AG09309 (cell line): ENCODE measurements at places on chromosomes 11 and 22.

DNA sequence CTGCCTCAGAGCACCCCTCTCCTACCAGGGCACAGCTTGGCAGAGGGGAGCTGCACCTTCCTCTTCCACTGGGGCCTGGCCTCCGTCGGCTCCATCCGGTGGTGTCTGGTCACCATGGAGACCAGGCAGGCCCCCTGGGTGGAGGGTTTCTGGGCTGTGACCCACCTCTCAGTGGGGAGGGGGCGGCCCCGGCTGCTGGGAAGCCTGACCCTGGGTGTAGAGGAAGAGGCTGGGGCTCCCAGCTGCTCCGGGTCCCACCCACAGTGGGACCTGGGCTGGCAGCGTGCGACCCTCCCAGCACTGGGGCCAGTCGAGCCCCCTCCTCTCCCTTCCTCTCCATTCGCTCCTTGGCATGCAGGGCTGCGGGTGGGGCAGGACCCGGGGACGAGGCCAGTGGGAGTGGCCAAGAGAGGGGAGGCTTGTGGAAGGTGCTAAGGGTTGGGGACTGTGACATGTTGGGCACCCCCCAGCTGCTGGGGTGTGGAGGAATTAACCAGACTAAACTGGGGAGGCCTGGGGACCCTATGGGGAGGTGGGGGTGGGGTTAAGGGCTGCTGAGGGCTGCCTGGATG lies 46.8 kb downstream of the BRSK2 start:
- DNase-seq: no peak

GRCh38 chr11:79287952-79288351 lies 152.9 kb downstream of the TENM4 start:
- DNase-seq: no peak

DNA sequence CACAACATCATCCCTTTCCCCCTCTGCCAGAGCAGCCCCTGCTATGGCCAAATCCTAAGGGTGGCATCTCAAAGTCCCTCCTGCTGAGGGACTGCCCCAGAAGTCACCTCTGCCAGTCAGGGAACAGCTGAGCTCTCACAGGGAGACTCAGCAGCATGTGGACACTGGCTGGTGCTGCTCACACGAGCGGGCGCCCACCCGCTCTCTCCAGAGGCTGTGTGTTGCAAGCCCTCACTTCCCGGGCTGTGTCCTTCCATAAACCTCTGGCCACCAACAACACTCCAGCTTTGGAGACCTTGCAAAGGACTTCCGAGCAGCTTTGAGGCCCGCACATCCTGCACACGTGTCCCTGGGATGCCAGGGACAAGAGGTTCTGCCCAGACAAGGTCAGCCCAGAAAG lies 2.8 kb downstream of the IGSF9B start:
- DNase-seq: no peak

- no peak for DNase-seq
Measured at GRCh38 chr11:58133309-58134076, 8.2 kb upstream of the OR9I1 start.

DNA sequence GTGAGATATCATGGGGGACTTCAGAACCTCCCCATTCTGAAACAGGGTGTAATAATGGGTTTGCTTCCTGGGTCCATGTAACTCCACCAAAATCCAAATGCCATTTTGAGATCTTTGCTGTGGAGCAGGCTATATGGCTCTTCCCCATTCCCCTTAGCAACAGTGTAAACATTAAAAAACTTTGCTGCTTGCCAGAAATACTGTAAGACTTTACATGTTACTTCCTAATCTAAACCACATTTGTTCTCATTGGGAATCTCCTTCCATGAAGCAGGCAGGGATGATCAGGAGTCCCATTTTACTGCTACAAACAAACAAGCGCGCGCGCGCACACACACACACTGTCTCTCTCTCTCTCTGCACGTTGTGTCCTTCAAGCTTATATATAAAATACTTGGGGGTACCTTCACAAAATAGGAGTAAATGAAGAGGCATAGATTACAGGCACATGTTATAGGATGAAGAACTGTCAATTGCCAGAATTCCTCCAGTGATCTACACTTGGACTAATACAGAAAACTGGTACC lies 86.5 kb downstream of the ANO3 start:
- DNase-seq: no peak

GRCh38 chr22:25482091-25482760 lies 82.2 kb upstream of the GRK3 start:
- DNase-seq: no peak

DNA sequence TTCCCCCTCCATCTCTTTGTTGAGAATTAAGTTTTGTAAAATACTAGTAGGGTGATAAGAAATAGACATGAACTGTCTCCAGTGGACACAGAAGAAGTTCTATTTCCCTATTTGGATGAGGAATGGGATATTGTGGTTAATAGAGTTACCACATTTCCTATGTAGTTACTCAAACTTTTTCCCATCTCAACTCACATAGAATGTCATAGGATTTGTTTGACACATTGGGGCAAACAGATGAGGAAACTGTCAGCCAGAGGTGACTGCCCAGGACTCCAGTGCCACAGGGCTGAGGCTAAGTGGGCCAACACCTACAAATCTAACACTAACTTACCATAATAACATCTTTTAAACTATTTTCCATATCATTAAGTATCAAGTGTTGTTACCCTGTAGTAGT lies 58.3 kb downstream of the CCDC83 start:
- no peak for DNase-seq

DNA sequence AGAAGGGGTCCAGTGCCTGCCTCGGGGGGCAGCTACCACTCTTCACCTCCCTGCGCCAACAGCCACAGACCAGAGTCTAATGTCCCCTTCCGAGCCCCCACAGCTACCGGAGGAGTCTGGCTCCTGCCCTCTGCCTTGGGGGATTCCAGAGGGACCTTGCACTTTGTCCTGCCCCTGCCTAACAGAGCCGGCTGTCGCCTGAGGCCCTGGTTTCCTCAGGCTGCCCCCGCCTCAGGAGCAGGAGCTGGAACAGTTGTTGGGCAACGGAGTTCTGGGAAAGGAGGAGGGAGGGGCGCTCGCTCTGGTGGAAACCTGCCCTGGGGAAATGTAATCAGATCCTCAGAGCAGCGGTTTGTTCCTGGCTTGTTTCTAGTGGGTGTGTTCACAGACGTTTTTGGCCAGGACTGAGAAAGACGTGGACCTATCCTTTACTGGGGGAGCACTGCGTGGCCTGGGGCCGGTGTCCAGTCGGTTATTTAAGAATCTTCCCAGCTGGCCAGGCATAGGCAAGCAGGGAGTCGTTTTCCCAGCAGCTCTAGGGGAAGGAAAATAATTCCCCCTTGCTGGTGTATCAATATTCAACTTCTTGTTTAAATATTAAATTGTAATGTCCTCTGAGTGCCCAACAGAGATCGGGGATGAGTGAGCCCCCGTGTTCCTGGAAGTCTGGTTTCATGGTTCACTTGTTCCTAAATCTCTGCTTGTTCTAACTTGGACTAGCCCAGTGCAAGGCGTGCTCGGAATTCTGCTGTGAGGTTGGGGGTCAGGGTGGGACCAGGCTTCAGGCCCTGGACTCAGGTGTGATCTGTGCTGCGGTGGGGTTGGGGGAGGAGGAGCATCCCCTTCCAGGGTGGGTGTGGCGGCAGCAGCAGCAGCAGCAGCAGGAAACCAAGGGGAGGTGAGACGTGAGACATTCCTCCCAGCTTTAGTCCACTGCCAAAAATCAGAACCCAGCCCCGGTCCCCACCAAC lies 32.1 kb downstream of the A4GALT start:
- peak; percentile 89 for DNase-seq

DNA sequence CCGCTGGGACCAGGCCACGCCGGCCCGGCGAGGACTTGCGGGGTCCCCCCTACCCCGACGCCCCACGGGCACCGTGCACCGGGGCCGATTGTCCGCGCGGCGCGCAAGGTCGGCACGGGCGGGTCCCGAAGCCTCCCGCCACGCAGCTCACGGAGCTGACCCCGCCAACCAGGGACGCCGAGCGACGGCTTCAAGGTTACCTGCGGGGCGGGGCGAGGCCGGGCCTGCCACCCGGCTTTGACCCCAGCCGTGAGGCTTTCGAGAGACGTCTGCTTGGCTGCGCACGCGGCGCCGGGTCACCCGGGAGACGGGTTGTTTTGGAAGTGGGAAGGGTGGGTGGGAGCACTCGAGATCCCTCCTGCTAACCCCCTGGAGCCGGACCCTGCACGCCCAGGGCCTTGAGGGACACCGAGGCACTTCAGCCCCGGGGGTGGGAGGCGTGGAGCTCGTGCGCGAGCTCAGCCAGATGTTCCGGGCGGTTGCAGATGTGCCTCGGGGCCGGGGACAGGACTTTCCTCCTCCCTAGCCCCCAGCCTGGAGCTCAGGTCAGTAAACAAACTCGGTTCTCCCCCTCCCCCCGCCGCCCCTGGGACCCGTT lies 3.2 kb upstream of the WNT11 start:
- no peak for DNase-seq

GRCh38 chr22:34490886-34491285 lies 570.6 kb upstream of the LARGE1 start:
- DNase-seq: no peak

DNA sequence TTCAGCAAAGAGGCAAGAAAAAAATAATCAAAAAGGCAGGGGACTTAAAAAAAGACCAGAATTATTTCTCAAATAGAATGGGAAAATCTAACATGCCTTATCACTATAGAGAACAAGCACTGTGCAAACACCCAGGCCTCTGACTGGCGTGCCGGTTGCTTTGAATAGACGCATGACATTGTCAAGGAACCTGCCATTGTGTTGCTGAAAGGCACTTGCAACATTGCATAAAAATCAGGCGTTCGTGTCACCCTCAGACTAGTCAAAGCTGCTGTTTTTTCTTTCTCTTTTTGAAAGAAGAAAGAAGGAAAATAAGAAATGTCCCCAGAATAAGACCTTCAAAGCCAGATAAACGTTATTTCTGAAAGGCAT lies 549.3 kb upstream of the CADM1 start:
- no peak for DNase-seq

- no peak for DNase-seq
Measured at GRCh38 chr22:20573833-20574615, 66.6 kb downstream of the MED15 start.

DNA sequence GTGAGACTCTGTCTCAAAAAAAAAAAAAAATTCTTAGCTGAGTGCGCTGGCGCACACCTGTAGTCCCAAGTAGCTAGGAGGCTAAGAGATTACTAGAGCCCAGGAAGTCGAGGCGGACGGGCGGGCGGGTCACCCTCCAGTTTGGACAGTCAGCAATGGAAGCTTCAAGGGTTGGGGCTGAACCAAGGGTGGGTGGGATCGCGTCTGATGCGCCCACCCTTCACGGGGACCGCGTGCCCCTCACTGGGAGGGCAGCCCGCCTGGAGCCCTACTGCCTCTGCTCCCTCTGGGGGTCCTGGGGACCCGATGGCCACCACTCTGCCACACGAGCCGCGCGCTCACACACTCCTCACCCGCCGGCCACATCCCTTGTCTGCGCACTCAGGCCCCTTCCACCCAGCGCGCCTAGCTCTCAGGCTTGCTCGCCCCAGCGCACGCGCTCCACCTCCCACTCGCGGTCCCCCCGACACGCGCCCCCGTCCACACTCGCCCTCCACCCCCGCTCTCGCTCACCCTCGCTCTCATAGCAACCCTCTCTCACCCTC lies 494 bp downstream of the CHID1 start:
- no peak for DNase-seq

- DNase-seq: no peak
Measured at GRCh38 chr11:129720156-129720555, 95.5 kb upstream of the TMEM45B start.

DNA sequence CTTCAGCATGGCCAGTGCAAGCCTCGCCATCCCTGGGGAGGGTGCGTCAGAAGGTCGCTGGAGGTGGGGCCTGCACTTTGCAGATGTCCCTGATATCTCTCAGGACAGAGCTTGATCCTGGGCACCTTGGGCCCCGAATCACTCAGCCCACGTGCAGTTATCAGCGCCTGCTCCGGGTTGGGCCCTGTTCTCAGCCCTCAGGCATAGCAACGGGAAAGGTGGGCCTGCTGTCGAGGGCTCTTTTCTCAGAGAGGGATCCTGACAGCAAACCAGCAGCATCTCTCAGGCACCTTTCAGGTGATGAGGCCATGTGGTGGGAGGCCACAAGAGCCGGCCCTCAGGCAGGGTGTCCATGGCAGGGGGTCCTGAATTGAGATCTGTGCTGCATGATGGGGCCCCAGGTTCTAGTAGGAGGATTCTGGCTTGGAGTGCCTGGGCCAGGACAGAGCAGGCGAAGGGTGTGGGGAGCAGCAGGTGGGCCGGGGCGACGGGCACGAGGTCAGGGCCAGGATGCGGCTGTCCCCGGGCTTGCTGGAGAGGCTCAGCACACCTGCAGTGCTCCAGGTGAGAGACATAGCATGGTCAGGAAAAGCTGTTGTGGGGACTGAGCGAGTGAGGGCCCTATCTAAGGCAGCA lies 280.5 kb downstream of the TBC1D22A start:
- no peak for DNase-seq

DNA sequence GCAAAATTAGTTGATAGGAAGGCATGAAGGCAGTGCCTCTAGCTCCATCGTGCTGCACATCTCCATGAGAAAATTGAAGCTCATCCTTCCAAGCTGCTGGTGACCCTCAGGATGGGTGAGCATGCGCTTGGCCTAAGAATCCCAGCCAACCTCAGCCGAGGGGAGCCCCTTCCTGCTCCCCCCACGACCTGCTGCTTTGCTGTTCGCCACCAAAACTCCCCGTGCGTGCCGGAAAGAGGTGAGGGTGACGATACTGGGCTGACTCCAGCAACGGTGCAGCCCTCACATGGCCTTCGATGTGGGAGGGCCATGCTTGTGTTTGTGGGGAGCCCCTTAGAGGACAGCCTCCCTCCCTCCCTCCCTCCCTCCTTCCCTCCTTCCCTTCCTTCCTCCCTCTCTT lies 660.9 kb downstream of the BRD1 start:
- no peak for DNase-seq

DNA sequence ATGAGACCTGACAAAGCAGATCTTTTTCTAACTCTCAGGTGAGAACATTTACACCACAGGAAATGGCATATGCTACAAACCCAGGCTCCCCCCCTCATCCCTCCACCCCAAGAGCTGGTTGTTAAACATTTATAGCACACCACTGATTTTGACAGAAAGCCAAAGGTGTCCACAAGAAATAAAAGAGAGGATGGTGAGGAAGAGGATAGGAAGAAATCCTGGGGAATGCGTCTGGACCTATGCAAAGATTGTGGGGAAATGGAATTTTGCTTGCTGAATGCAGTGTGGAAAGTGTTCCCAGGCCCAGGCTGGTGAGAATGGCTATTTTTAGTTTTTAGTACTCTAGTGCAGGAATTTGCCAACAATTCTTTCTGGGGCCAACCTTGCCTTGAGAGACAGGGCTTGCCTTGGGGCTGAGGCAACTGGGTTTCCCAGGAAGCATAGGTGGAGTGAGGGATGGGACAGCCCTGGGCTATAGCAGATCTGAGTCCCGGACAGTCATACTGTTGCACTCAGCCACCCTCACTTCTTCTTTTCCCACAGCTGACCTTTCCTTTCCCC lies 163.9 kb downstream of the ADAMTS15 start:
- DNase-seq: no peak

GRCh38 chr11:27599217-27599616 lies 92.6 kb upstream of the LIN7C start:
- DNase-seq: no peak

GRCh38 chr11:68838572-68838964 lies 3.1 kb downstream of the CPT1A start:
- DNase-seq: no peak
